ENCODE measurements at places on chromosomes 5 and 9.

DNA sequence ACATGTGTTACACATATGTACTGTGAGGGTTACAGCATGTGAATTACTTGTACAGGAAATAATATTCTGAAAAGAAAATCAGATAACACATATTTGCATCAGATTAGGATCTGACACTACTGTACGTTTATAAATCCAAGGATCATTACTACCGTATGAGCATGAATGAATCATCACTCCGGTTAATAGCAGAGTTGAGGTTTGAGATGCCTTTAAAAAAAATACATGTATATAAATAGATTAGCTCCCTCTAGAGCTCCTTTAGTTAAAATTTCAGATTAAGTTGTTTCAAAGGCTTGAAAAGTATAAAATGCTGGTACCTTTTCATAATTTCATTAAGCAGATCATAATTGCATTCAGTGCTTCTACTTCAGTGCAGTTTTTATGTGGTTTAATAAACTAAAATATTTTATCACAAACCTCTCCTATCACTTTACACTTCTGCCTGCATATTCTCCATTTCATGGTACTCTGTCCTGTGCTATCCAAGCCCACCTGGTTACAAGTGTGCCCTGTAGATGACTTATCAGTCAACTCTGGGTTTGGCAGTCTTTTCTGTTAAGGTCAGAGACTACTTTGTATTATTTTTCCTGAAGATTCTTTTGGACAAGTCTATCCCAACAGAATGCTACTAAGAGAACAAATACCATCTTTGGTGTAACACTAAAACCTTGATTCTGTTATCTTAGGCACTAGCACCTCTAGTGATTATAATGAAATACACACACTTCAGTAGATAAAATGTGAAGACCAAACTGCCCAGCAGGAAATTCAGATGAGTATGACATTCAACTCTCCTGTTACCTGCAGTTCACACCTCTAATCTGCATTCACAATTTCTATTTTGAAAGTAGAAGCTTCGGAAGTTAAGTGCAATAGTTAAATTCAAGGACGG lies 48.0 kb upstream of the POU5F2 start:
- no peak for DNase-seq

DNA sequence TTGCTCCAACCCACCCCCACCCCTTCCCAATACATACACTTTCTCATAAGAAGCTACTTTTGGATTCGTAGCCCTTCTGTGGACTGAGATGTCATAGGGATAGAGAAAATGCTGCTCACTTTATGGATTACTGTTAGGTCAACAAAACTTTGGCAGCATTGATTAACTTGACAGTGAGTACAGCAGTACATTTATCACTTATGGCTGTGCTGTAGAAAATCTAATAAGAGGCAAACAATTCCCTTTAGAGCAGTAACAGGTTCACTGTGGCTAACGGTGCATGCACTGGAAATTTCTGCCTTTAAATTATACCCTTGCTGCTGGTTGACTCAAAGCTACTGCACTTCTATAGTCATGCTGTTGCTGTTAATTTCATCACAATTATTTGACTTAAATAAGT lies 59.2 kb downstream of the PPIC start:
- DNase-seq, result no peak

DNA sequence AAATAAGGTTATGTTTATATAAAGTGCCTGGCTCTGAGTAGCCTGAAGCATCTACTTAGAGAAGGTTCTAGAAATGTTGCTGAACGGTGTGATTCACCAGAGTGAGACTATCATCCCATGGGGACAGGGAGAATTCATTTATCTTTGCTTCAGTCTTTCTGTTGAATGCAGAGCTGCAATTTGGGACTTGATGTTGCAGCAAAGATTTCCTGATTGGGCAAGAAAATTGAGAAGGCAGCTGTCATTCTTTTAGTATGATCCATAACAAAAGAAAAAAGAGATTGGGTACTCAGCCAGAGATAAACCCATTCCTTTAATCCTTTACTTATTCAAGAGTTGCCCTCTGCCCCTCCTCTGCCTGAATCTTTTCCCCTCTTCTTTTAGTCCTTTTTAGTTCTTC lies 456.3 kb upstream of the WWC1 start:
- no peak for DNase-seq

- DNase-seq, result no peak
Observed at GRCh38 chr5:59725392-59725767, 168.1 kb downstream of the PDE4D start.

- no peak for DNase-seq
Observed at GRCh38 chr5:154993461-154993860, 20.1 kb upstream of the KIF4B start.

DNA sequence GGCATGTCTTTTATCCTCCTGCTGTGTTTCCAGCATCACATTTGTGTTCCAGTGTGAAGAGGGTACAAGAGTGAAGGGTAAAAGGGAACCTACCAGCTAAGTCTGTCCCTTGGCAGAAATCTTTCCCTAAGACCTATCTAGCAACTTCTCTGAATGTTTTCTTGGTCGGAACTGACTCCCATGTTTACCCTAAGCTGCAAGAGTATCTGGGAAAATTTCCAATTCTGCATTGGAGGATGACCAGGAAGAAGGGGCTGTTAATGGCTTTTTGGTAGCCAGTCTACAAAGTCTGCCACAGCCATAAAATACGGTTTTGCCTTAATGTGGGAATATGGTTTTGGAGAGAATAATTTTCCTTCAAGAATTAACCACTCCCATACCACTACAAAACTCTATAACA lies 75.1 kb downstream of the MAST4 start:
- no peak for DNase-seq

GRCh38 chr5:113203916-113204315 lies 227.3 kb downstream of the DCP2 start:
- no peak for DNase-seq

DNA sequence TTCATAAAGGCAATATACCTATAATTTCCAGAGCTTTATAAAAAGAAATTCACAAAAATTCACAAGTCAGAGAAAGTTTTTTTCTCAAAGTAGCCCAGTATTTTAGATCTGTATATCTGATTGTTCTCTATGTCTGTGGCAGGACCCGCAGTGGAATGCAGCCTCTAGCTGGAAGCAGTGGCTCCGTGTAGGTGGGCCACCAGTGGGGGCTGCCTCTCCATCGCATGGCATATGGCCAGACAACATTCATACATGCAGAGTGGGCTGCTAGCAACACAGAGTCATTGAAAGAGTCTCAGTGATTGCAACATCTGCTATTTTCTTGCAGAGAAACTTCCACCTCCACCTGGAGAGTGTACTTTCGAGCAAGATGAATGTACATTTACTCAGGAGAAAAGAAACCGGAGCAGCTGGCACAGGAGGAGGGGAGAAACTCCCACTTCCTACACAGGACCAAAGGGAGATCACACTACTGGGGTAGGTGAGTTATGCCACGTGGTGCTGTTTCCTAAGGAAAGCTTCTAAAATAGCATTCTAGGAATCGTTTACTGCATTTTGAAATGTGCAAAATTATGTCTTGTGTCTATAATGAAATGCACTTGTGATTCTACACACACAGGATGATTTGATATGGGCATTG lies 88.5 kb upstream of the SMC5 start:
- DNase-seq, result no peak

GRCh38 chr5:100828898-100829356 lies 74.2 kb downstream of the ST8SIA4 start:
- no peak for DNase-seq

DNA sequence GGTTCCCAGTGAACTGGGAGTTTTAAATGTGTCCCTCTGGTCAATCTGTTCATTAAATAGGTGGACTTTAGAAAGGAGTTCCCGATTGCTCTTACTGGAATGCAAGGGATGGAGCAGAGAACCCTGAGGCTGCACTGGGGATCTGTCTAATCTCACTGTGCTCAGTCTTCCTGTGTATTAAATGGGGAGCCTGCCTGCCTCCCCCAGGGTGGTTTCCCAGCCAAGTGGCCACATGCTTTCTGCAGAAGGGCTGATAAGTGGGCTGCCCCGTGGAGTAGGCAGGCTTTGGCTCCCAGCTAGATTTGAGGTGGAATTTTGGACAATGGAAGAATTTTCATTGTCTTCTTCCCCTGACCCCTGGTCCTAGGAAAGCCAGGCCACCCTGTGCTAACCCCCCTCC lies 14.0 kb upstream of the PHYHD1 start:
- DNase-seq, result no peak

DNA sequence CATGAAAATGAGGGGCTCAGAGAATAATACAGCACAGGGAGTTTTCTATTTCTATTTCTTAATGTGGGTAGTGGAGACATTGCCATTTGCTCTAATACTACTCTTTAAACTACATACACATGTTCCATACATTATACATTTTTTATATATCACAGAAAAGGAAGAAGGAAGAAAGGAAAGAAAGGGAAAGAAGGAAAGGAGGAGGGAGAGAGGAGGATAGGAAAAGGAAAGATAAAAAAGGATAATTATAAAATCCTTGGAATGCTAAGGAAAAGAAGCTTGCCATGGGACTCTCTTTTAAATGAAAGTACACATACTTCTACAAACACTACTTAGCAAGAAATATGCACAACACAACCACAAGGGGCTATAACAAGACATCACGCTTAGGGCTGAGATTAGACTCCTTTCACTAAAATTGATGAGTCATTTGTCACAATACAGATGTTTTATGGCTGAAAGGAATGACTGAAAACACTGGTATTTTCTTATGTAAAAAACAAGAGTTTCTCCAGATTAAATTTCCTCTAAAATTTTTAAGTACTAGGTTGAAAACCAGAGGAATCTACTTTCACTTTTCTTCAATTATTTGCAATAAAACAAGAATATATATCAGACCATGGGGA lies 219.8 kb downstream of the ARL15 start:
- DNase-seq, result no peak

- no peak for DNase-seq
Observed at GRCh38 chr9:132142924-132143323, 18.9 kb upstream of the NTNG2 start.

GRCh38 chr5:2514484-2514883 lies 237.0 kb downstream of the IRX2 start:
- no peak for DNase-seq

GRCh38 chr5:87400305-87400899 lies 12.3 kb downstream of the CCNH start:
- DNase-seq, result no peak

DNA sequence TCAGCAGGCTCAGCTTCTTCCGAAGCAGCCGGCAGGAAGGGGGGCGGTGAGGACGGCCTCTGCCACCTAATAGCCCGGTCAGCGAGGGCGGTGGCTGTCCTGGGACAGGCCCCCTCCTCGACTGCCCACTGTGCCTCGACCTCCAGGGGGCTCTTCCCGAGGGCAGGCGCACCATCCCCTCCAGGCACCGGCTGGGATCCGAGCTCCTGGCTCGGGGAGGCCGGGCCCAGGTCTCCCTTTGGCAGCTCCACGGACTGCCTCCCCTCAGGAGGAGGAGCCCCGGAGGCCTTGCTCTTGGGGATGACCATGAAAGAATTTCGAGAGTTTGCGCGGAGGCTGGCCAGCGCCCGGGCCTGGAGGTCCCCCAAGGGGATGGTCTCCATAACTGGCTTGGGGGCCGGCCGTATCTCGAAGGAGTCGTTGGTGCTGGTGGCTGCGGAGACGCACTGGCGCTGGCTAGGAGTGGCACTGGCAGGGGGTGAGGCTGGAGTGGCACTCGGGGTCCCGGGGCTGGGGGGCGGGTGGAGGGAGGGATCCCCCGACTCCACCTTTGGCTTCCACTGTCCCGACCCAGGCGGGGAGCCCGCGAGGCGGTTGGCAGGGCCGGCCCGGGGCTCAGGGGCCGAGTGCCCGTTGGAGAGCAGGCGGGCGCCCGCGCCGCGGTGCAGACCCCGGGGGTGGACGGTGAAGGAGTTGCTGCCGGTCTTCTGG lies 975 bp downstream of the TPRN start:
- no peak for DNase-seq

DNA sequence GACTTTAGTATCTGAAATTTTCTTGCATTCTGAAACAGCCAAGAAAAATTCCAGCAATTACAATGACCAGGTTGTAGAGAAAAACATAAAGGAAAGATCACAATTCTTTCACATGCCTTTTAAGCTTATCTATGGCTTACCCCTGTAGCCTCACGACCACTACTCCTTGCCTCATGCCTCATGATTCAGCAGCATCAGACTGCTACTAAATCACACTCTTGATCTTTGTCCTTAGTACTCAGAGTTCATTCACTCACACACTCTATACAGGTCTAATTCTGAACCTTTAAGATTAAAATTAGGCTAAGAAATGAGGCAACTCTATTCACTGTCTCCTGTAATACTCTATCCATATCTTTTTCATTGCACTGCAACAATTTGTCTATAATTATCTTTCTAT lies 415.1 kb downstream of the MLLT3 start:
- no peak for DNase-seq

- DNase-seq, result no peak
Observed at GRCh38 chr5:174514983-174515394, 209.4 kb upstream of the MSX2 start.

DNA sequence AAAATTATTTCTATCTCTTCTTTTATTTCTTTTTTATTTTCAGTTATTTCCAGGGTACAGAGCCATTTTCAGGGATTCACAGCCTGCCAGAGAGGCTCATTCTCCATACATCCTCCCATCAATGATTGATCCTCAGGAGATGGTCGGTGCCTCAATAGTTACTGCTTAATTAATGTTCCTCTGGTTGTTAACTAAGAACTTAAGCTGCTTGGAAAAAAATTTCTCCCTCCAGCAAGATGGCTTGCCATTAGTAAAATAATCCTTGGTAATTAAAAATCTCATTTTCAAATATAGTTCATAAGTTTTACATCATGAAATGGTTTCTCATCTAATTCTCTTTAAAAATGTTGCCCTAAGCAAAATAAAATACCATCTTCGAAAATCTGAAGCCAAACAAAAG lies 20.0 kb downstream of the MARCHF11 start:
- no peak for DNase-seq

DNA sequence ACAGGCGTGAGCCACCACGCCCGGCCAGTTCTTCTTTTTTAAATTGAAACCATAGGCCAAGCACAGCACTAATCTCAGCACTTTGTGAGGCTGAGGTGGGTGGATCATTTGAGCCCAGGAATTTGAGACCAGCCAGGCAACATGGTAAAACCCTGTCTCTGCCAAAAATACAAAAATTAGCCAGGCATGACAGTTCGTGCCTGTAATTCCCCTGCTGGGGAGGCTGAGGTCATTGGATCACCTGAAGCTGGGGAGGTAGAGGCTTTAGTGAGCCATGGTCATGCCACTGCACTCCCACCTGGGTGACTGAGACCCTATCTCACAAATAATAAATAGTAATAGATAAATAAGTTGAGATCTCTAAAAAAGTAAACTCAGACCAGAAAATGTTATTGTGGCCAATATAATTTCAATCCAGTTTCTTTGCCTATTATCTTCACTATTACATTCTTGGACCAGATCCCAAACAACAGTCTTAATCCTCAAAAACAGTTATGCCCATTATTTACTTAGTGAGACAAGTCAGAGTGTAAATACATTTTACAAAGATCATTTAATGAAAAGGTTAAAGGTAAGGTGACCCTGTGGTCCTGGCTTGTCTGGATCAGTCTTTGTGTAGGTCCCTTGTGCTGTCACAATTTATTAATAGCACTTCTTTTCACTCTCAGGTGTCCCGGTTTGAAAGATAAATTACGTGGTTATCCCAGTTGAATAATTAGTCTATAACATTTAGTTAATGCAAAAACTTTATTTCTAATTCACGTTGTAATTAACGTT lies 53.6 kb downstream of the RAB24 start:
- DNase-seq, result no peak

GRCh38 chr5:40615586-40616170 lies 64.0 kb upstream of the PTGER4 start:
- no peak for DNase-seq

Data from stimulated activated CD4-positive, alpha-beta T cell treated with anti-CD3 and anti-CD28 coated beads, TNF-alpha, amount 100 ng/mL, for 24 hours (primary cell).